Myocyte (in vitro differentiated cells): ENCODE measurements at places on chromosomes 11 and 22.

DNA sequence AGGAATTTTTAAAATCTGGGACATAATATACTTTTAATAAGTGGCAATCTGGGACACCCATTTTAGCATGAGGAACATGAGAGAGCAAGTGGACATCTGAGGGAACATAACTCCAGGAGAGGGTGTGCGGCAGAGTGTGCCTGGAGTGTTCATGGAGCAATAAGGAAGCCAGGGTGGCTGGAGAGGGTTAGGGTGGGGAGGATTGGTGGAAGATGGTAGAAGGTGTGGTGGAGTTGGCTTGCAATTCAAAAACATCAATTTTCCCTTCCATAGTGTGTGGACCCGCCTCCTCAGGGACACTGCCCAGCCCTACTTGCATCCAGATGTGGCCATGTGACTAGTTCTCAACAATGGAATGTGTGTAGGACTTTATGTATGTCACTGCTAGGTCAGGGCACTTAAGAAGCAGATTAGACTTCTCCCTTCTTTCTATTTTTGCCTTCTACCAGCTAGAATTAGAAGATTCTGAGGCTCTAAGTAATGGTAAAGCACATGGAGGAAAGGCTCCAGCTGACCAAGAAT is 4.4 kb upstream of the DENND5A start:
- no peak for DNase-seq

DNA sequence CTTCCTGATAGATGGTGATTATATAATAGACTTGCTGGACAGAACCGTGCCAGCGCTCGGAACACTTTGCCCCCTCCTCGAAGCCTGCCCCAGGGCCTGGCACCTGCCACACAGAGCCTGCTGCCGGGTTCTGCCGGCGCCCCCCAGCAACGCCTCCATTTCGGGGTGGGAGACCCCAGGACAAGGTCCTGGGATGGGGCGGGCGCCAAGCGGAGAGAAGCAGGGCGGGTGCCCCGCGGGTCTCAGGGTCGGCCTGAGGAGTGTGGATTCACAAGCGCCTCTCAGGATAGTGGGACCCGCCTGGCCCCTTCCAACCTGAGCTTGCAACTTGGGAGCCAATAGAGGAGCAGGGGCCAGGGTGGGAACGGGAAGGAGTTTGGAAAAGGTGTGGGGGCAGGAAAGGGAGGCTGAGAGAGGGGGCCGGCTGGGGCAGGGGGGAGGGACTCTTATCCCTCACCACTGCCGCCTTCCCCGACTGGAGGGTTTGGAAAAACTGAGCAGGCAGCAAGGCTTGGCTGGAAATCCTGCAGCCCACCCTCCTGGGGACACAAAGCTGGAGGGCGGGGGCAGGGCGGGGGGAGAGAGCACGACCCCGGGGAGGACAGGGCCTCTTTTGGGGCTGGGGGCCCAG is 3.3 kb upstream of the BCL9L start:
- DNase-seq, result no peak

GRCh38 chr11:67583247-67584204 is at the start of gene GSTP1:
TSS of gene GSTP1 (plus strand) at chr11:67583812. CDS start at chr11:67583844, 32 bp downstream.
- DNase-seq, result peak; percentile 94

DNA sequence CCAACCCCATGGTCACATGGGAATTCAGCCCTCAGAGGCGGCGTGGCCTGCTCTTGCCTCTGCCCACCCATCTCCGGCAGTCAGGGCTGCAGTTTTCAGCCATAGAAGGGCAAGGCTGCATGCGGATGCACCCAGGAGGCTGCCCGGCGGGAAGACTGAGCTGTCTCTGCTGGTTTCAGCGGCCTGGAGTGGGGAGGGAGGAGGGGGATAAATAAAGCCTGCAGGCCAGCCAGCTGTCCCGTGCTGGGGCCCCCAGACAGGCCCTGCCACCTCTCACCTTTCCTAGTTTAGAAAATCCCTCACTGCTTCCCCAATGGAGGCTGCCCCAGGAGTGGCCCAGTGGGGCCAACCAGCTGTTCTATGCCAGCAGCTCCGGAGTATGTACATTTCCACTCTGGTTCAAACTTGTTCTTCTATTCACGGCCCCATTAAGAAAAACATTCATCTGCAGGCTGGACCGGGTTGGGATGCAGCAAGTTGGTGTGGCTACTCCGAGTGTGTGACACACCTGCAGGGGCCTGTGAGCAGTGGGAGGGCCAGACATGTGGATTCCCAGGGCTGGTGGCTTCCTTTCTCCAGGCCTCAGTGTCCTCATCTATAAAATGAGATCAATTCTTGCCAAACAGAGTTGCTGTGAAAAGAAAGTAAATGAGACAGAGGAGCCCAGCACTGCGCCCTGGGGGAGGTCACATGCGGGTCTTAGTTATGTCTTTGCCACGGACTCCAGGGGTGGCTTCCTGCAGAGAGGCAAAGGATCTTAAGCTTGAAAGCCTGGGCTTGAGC is 5.0 kb downstream of the MICALL1 start:
- peak; percentile 77 for DNase-seq

DNA sequence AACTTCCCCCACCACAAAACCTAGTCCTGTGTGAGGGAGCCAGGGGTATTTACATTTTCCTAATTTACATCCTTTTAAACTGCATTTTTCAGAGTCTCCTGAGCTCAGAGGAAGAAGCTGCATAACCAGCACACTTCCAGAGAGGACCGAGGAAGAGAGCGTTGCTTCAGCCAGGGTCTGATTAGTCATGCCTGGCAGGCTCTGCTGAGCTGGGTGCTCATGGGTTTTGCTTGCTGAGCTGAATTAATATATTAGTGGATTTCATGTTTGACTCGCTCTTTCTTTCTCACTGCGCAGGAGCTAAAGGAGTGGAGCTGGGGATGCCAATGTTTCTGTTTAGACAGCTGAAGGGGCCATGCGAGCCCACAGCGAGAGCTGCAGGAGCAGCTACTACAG is 539.3 kb upstream of the B3GAT1 start:
- peak; percentile 57 for DNase-seq

DNA sequence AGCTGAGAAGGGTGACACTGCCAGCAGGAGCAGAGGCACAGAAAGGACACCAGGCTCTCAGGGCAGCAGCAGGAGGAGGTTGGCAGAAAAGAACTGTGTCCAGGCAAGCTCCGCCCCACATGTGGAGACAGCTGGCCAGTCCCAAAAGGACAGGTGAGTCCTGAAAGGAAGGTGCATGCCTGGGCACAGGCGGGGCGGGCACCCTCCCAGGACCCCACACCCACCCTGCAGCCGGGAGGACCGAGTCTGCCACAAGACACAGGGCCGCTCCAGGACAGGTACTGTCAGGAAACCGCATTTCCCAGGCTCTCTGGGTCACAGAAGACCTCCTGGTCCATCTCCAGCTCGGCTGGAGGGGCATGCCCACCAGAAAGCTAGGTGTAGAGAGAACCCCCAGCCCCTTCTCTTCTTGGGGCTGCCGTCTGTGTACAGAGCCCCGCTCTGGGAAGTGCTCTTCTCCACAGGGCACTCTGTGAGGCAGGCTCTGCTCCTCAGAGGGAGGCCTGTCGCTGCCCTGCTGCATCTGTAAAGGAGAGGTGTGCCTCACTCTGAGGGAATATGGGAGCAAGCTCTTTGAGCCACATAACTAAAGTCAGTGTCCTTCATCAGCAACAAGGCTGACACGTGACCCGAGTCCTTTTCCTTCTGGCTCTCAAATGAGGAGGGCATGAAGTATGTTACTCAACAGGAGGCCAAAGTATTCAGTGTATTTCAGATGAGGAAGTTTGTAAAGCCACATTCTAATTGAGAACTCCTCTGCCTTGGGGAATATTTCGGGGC is 50.5 kb downstream of the CLTCL1 start:
- DNase-seq, result no peak

DNA sequence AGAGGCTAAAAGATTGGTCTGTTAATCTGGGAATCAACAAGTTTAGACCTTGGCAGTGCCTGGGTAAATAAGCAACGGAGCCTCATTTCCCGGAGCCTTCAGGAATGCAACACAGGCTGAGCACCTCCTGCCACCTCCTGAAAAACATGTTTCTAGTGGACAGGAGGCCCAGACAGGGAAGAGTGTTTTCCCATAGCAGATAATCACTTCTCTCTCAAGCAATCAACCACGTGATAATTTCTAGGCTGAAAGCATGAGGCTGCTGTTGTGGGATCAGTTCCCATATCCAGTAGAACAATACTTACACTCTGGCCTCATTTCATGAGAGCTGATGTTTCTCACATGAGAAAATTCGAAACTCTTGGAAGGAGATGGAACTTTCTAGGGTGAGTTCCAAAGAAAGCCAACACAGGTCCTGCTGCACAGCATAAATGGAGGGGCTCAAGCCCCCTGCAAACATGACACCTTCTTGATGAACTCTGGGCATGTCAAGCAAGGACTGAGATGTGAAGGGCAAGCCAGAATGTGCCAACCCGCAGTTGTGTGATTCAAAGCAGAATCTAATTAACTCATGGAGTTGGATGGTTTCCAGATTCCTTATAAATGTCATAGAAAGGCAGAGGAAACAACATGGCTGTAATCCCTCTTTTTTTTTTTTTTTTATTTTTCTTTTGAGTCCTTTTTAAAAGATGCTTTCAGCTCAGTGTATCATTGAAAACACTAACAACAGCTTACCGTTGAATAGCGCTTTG is 228.5 kb upstream of the SESN3 start:
- no peak for DNase-seq

GRCh38 chr11:5700421-5701054 is 10.9 kb downstream of the TRIM22 start:
- no peak for DNase-seq
